ENCODE measurements at places on chromosomes 4 and X.

DNA sequence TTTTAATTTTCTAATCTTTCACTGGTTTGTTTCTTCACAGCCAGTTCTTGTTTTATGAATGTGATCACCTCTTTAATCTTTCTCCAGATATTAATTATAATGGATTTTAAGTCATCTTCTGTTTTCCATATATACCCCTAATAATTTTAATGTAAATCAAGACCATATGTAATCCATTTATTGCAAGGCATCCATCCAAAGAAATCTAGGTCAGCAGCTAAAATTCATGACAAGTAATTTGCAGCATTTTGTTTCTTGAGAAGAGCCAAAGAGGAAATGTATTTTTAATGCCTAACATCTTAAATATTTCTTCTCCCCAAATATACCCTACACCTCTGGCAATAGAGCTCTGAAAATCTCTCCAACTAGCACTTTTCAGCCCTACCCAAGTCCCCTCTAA lies 81.1 kb downstream of the SUPT20HL2 start:
- DNase-seq, result no peak

DNA sequence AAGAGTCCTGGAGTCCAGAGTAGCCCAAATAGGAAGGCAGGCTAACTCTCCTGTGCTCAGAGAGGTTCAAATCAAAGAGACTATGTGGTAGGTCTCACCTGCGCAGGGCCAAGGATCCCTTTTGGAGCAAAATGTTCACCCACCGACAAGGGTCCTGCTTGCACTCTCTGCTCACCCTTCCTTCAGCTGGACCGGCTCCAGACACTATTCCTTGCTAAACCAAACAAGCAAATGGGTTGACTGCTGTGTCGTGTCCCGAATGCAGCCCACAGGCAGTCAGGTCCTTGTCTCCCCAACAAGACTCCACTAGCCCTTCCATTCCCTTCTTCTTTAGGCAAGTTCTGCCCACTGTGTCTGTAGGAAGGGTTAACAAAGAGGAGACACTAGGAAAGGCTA lies 760 bp downstream of the TRMT2B start:
- no peak for DNase-seq

DNA sequence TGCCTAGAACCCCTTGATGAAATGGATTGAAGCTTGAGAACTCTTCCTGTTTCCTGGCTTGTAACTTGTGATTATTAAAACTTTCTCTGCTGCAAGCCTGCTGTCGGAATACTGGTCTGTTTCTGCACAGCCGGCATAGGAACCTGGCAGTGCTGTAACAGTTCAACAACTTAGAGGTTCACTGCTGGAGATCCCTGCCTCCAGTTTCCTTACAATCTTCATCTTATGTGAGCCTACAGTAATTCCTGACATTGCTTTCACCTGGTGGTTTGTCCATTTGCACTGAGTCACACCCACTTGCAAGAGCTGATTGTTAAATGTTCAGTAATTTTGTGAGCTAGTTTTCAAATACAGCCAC lies 1.3 kb upstream of the SEPSECS start:
- no peak for DNase-seq

DNA sequence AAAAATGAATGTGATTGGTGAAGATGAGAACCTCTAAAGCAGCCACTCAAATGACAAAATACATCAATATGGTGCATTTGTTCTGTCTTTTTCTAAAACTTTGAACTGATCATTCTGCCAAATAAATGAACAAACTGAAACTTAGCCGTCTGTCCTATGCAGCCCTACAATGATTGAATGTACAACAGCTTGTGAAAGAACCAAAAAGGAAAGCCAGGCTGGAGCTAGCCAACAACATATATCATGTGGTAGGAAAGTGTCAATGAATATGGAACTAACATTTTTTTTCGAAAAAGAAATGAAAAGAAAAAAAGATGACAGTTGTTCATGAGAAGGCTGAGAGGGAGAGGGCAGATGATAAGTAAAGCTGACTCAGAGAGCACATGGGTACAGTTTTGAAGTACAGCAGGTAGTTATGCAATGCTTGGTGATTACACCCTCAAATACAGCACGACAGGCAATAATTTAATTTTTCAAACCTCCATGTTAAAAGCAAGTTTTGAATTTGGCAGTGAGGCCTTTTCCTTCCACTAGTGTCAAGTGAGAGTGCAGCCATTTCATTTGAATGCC lies 21.2 kb upstream of the SLC7A11 start:
- no peak for DNase-seq

- no peak for DNase-seq
Measured at GRCh38 chr4:78689261-78689660, 86.9 kb upstream of the BMP2K start.

DNA sequence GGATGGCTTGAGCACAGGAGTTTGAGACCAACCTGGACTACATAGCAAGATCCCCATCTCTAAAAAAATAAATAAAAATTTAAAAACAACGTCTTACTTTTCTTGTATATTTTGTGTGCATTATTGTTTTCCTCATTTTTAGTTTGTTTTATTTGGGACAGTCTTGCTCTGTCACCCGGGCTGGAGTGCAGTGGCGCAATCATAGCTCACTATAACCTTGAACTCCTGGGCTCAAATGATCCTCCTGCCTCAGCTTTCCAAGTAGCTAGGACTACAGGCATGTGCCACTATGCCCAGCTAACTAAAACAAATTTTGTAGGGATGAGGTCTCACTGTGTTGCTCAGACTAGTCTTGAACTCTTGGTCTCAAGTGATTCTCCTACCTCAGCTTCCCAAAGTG lies 9.5 kb upstream of the SMIM14 start:
- DNase-seq, result no peak

- DNase-seq, result peak; percentile 99
Measured at GRCh38 chr4:53365486-53366300, at the start of gene SCFD2. Gene SCFD2 (minus strand): TSS chr4:53366061.

DNA sequence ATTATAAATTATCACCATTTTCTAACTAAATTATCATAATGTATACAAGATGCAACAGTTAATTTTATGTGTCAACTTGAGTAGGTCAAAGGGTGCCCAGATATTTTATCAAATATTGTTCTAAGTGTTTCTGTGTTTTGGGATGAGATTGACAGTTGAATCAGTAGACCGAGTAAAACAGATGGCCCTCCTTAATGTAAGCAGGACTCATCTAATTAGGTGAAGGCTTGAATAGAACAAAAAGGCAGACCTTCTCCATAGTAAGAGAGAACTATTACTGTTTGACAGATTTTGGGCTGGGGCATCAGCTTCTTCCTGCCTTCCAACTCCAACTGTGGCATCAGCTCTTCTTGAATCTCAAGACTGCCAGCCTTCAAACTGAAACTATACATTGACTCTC lies 185.8 kb downstream of the TRAM1L1 start:
- no peak for DNase-seq

DNA sequence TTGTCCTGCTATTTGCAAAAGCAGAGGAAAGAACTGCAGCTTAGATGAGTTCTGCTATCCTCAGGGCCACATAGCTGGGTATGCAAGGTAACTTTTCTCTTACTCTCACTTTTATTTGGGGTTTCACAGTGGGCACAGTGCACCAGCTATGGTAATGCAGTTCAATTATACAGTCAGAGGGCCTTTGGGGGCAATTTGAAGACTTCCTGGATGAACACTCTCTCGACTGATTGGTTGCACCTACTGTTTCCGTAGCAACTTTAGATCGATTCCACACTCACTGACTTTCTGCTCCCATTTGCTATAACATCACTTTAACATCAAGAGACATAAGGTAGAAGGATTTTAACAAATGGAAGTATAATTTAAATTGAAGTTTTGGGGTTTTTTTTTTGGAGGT lies 128.6 kb downstream of the SLC39A8 start:
- no peak for DNase-seq

- DNase-seq, result no peak
Measured at GRCh38 chr4:76214177-76214675, 602 bp upstream of the SCARB2 start.

DNA sequence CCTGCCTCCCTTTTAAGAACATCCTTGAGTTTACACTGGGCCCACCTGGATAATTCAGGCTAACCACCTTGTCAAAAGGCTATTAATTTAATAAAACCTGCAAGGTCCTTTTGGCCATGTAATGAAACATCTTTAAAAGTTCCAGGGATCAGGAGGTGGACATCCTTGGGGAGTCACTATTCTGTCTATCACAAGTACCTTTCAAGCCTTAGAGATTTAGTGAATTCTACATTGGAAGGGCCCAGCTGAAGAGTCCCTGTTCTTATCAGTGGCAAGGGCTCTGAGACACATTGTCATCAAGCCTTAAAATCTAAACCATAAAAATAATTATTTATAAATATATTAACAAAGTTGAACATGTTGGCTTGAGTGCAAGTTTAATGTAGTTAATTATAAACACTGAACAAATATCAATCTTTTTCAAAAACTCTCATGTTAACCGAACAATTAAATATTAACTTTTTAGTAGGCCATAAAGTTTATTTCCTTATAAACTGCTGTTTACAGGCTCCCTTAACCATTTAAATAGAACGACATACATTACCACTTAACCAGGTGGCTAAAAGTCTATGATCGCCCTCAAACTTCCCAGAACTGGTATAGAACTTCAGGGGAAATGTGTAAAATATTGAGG lies 104.4 kb upstream of the CBR4 start:
- DNase-seq, result no peak

GRCh38 chr4:165512424-165512823 lies 133.6 kb downstream of the CPE start:
- DNase-seq, result no peak

GRCh38 chr4:62018537-62018936 lies 818.4 kb downstream of the ADGRL3 start:
- no peak for DNase-seq

DNA sequence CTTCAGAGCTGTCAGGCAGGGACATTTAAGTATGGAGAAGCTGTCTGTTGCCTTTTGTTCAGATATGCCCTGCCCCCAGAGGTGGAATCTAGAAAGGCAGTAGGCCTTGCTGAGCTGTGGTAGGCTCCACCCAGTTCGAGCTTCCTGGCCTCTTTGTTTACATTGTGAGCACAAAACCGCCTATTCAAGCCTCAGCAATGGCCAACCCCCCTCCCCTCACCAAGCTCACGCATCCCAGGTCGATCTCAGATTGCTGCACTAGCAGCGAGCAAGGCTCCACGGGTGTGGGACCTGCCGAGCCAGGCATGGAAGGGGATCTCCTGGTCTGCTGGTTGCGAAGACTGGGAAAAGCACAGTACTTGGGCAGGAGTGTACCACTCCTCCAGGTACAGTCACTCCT lies 59.3 kb downstream of the ZNF674 start:
- no peak for DNase-seq

GRCh38 chrX:136207546-136207945 lies 43.7 kb downstream of the MAP7D3 start:
- no peak for DNase-seq

DNA sequence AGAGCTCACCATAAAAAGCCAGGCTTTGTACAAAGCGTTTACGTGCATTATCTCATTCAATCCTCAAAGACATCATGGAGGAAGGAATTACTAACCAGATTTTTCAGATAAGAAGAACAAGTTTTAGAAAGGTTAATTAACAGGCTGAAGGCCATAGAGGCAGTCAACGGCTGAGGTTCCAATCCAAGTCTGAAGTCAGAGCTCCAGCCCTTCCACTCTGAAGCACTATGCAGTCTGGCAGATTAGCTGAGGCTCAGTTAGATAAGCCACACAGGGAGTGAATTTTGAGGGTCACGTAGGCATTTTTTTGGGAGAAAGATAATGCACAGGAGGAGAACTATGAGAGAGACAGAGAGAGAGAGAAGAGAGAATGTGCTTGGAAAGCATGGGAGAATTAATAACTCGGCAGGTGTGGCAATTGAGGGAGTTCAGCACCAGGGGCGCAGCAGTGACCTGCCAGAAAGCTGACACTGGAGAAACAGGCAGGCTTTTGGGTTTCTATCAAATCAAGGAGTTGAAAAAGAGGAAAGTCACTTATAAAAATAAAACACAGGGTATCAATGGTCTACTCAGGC lies 116.5 kb upstream of the NAP1L5 start:
- no peak for DNase-seq

DNA sequence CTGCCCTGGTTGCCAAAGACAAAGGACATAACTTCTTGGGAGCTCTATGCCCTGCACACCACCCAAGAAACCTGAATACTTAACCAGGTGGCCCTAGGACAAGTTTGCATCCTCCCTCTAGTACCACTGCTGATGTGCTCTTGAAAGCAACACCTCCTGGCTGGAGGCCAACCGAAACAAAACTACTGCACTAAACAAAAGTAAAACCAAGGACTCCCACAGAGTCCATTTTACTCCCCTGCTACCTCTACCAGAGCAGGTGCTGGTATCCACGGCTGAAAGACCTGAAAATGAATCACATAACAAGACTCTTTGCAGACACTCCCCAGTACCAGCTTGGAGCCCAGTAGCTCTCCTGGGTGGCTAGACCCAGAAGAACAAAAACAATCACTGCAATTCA lies 941.8 kb downstream of the RAPGEF2 start:
- DNase-seq, result no peak

GRCh38 chr4:153733751-153734448 lies 25.9 kb downstream of the RNF175 start:
- DNase-seq, result no peak

- DNase-seq, result no peak
Measured at GRCh38 chr4:12697970-12698369, 786.2 kb downstream of the RAB28 start.

GRCh38 chr4:5052204-5052702 lies 973 bp downstream of the STK32B start:
- no peak for DNase-seq

- DNase-seq, result no peak
Measured at GRCh38 chr4:141658309-141658708, 21.9 kb downstream of the IL15 start.

- no peak for DNase-seq
Measured at GRCh38 chr4:165152527-165152926, 39.9 kb upstream of the TMEM192 start.

DNA sequence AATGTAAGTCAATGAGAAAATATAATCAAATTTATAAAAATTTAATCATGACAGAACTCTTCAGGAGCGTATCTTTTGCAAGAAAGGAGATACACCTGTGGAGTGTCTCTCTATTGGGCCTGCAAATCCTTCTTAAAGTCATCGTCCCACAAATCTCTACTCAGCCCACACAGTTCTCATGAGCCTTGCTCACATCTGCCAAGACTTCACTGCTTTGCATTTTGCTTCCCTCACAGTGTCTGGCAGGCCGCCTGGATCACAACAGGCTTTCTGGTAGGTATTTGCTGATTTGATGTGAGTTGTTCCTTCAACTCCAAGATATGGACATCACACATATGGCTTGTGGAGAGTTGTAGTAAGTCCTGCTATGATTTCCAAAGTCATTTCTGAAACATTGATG lies 183.1 kb upstream of the ARX start:
- DNase-seq, result no peak

GRCh38 chrX:10041383-10041782 lies 74.2 kb downstream of the CLDN34 start:
- DNase-seq, result no peak

- DNase-seq, result no peak
Measured at GRCh38 chr4:107780665-107781064, 44.1 kb upstream of the SGMS2 start.

- no peak for DNase-seq
Measured at GRCh38 chr4:67820903-67821302, 62.9 kb downstream of the TMPRSS11D start.
